ENCODE measurements at places on chromosomes 12 and 14. TPM values are rescaled to one million over a fixed set of nuclear protein-coding genes. Genes with fewer than 3 reads are reported as not detected.

DLK1 gene
- total RNA-seq = 15.0 TPM

- no peak for DNase-seq
Observed at GRCh38 chr14:76015668-76016067, 30.1 kb downstream of the IFT43 start.

GDF3 gene
- total RNA-seq = not detected

GRCh38 chr14:45838597-45838996 is 585.6 kb upstream of the MIS18BP1 start:
- no peak for DNase-seq

- no peak for DNase-seq
Observed at GRCh38 chr12:96227365-96228106, 33.4 kb downstream of the ELK3 start.

DNA sequence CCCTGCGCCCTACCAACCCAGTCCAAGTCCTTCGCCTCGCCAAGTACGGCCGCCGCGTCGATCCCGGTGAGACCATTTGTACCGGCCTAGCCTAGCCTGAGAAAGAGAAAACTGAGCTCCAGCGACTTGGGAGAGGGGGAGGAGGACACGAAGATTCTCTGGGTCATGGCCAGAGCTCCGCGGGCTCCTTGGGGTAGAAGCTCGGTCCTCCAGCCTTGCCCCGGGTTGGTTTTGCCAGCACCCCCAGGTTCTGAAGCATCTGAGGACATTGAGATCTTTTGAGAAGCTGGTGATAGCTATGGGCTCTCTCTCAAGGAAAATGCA is 7.3 kb downstream of the LHX5 start:
- no peak for DNase-seq

- DNase-seq = no peak
Observed at GRCh38 chr12:110744601-110745264, 2.0 kb upstream of the PPP1CC start.

- DNase-seq = no peak
Observed at GRCh38 chr14:86414146-86414545, 884.2 kb downstream of the FLRT2 start.

- no peak for DNase-seq
Observed at GRCh38 chr12:104505095-104505818, 48.5 kb downstream of the CHST11 start.

Data from pancreas (tissue), 10 donors.